ENCODE measurements at places on chromosomes 16 and 17. TPM values are rescaled to one million over a fixed set of nuclear protein-coding genes. Genes with fewer than 3 reads are reported as not detected.

Gene CCL4
- polyA plus RNA-seq: not detected

Gene PSME3IP1
- polyA plus RNA-seq: 58.1 TPM

Gene STX1B
- 3.0 TPM for polyA plus RNA-seq

Gene KRTAP2-2
- not detected for polyA plus RNA-seq

Gene ZNF423
- 5.0 TPM for polyA plus RNA-seq

Gene PTGES3L
- not detected for polyA plus RNA-seq

Gene CLDN9
- polyA plus RNA-seq: not detected

Gene RRAD
- not detected for polyA plus RNA-seq

Gene ITGB4
- polyA plus RNA-seq: not detected

Gene GAST
- polyA plus RNA-seq: not detected

Gene KRT28
- not detected for polyA plus RNA-seq

Gene TNFRSF13B
- polyA plus RNA-seq: not detected

Gene ZP2
- polyA plus RNA-seq: 2.2 TPM

Gene CCL8
- not detected for polyA plus RNA-seq

Gene TP53TG3F
- polyA plus RNA-seq: not detected

Gene IL17C
- not detected for polyA plus RNA-seq

Gene ACSM3
- 1.1 TPM for polyA plus RNA-seq

Gene ORMDL3
- 42.7 TPM for polyA plus RNA-seq

Gene C1QL1
- polyA plus RNA-seq: not detected

Gene AIPL1
- polyA plus RNA-seq: not detected

Gene PYY
- not detected for polyA plus RNA-seq

Gene PARD6A
- polyA plus RNA-seq: 4.0 TPM

Gene FGF11
- polyA plus RNA-seq: 1.2 TPM

Gene SLC5A11
- 18.1 TPM for polyA plus RNA-seq

Gene ITGB3
- polyA plus RNA-seq: not detected

Gene TSPAN10
- polyA plus RNA-seq: 0.94 TPM

Gene FZD2
- not detected for polyA plus RNA-seq

Gene LGALS9C
- not detected for polyA plus RNA-seq

Gene UBTF
- 7.0 TPM for polyA plus RNA-seq

Gene CCDC40
- polyA plus RNA-seq: 0.73 TPM

Gene WNT3
- polyA plus RNA-seq: 9.9 TPM

Gene LGALS9
- 0.97 TPM for polyA plus RNA-seq

Gene FA2H
- not detected for polyA plus RNA-seq

Gene LAT
- 4.9 TPM for polyA plus RNA-seq

Data from Purkinje cell (primary cell).